ENCODE measurements at places on chromosomes 11 and 22. TPM values are rescaled to one million over a fixed set of nuclear protein-coding genes. Genes with fewer than 3 reads are reported as not detected.
A peak's percentile ranks its signal among the peaks of the same experiment; 100 is the strongest.

DNA sequence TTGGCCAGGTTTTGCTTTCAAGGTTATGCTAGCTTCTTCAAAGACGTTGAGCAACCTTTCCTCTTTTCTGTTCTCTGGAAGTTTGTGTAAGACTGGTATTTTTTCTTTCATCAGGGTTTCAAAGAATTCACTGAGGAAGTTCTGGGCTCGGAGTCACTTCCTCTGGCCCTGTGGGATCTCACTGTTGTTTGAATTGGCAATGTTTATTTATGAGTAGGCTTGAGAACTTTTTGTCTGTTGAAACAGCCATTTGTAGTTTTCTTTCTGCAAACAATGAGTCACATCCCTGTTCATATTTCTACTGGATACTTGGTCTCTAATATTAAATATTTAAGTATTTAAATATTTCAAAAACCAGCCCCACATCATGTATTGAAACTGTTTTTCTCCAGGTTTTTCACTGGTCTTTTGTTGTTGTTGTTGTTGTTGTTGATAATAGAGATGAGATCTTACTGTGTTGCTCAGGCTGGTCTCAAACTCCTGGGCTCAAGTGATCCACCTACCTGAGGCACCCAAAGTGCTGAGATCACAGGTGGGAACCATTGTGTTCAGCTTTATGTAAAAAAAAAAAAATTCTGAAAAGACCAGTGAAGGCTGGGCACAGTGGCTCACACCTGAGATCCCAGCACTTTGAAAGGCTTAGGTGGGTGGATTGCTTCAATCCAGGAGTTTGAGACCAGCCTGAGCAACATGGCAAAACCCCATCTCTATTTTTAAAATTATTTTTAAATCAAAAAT, 26.9 kb downstream of the SUSD2 start:
- peaks cover 2% of the 10 kb centered on the region for H3K27me3 ChIP-seq
- peak overlapping the region; percentile 71 for H3K27ac ChIP-seq
- H3K4me3 ChIP-seq, result peak overlapping the region; percentile 71
- H3K4me1 ChIP-seq, result peaks cover 33% of the 10 kb centered on the region
- no peak for DNase-seq
- peaks cover 6% of the 10 kb centered on the region for H3K36me3 ChIP-seq

GRCh38 chr22:17675584-17675983, 37.0 kb downstream of the BCL2L13 start:
- H3K36me3 ChIP-seq, result peaks cover 7% of the 10 kb centered on the region
- peaks cover 6% of the 10 kb centered on the region for H3K4me1 ChIP-seq
- H3K4me3 ChIP-seq, result no peak overlapping the region
- DNase-seq, result no peak
- no peaks in the 10 kb centered on the region for H3K27me3 ChIP-seq

DNA sequence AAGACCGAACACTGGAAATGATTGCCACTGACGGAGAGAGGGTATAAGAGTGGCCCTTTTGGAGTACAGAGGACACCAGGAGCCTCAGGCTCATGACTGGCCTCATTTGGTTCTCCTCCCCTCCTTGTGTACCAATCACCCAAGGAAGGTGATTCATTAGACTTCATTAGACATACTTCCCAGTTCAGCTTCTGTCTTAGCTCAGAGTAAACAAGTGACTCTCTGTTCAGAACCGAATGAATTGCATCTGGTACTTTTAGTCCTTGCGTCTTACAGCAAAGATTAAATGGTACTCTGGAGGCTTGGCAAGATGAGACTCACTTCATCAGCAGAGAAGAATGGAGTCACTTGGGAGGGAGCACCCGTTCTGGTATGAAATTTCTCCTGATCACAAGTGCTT, 75.2 kb downstream of the ZNRF3 start:
- peaks cover 92% of the 10 kb centered on the region for H3K27me3 ChIP-seq
- H3K36me3 ChIP-seq, result peaks cover 3% of the 10 kb centered on the region
- H3K4me1 ChIP-seq, result peaks cover 14% of the 10 kb centered on the region
- H3K27ac ChIP-seq, result no peak overlapping the region
- no peak for DNase-seq

- no peaks in the 10 kb centered on the region for H3K4me1 ChIP-seq
- no peak overlapping the region for H3K4me3 ChIP-seq
- no peaks in the 10 kb centered on the region for H3K36me3 ChIP-seq
- H3K27me3 ChIP-seq, result no peaks in the 10 kb centered on the region
- no peak for DNase-seq
Observed at GRCh38 chr11:37595845-37596244, 997.8 kb upstream of the RAG2 start.

DNA sequence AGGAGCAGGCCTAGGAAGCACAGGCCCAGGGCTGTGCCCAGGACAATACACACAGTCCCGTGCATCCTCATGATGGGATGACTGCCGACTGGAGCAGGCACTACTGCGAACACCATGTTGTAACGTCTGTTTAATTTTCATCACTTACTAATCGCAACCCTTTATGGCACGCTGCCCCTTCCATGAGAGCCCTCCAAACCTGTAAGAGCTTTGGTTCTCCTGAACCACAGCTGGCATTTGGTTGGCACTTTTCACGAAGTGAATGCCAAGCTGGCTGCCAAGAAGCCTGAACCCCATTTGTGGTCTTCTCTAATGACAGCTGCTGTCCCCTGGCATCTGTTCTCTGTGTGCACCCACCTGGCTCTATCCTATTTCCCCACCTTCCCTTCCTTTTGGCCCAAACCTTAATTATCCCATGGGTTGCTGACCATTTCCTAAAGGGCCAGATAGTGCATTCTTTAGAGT, 36.5 kb downstream of the APOL1 start:
- no peaks in the 10 kb centered on the region for H3K27me3 ChIP-seq
- peaks cover 29% of the 10 kb centered on the region for H3K4me1 ChIP-seq
- peak overlapping the region; percentile 54 for H3K4me3 ChIP-seq
- peaks cover 50% of the 10 kb centered on the region for H3K36me3 ChIP-seq
- H3K27ac ChIP-seq, result peak overlapping the region; percentile 78
- DNase-seq, result no peak

Gene MS4A3
- total RNA-seq, result not detected

Measured in activated naive CD8-positive, alpha-beta T cell treated with anti-CD3 and anti-CD28 coated beads, Interleukin-2, amount 10 ng/mL, durations not matched to agents 7 days and 5 days (primary cell).